NCI-H1417 (cell line): ENCODE measurements at places on chromosomes 11 and 22.

- DNase-seq = no peak
Measured at GRCh38 chr11:112632866-112633505, 328.2 kb upstream of the NCAM1 start.

DNA sequence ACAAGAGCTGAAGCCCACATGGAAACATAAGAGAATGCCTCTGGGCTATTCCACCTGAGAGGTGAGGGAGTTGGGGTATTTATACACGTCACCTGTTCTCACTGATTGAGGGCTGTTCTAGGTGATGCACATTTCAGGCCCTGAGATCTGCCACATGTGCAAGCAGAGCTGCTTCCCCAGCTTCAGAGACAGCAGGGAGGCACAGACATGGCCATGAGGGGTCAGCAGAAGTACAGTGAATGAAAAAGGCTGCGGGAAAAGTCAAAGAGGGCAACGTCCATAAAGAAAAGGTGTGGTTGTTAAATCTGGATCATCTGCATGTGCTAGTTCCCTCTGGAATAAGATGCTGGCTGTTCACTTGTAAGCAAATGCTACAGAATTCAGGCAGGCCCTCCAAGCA is 75.4 kb downstream of the GAB4 start:
- DNase-seq = no peak

- DNase-seq = no peak
Measured at GRCh38 chr11:17405232-17406005, 17.0 kb upstream of the KCNJ11 start.

GRCh38 chr11:93295921-93296575 is 34.5 kb upstream of the DEUP1 start:
- no peak for DNase-seq

GRCh38 chr11:105929084-105929955 is 92.7 kb downstream of the MSANTD4 start:
- DNase-seq = no peak

DNA sequence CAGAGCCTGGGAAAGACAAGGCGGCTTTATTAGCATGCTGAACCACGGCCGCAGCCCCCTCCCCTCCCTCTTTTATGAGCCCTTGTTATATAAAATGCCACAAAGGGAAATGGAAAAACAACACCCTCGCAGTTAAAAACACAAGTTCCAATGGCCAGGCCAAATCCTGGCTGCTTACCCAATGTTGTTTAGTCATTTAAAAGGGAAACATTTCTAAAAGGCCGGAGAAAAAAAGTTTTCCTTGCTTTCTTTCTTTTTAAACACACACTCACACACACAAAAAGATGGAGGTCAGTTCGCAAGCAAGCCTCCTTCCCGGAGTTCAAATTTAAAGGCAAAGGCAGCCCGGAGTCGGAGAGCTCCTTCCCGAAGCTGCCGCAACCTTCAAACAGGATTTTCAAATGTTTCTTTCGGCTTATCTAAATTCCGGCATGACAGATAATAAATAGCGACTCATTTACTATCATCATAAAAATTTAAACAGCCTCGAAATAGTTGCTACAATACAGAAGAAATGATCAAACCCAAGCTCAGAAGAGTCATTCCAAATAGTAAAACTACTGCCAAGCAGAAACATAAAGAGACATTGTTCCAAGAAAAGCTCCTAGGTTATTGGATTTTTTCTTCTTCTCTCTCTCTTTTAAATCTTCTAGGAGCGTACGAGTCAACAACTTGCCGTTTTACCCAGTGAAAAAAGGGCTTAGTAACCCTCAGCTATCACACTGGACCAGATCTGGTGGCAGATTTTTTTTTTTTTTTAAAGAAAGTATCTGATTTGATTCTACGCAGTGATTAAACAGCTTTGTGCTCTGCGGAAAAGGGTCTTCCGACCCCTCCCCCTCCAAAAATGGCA is 3.5 kb downstream of the PHF21B start:
- no peak for DNase-seq

DNA sequence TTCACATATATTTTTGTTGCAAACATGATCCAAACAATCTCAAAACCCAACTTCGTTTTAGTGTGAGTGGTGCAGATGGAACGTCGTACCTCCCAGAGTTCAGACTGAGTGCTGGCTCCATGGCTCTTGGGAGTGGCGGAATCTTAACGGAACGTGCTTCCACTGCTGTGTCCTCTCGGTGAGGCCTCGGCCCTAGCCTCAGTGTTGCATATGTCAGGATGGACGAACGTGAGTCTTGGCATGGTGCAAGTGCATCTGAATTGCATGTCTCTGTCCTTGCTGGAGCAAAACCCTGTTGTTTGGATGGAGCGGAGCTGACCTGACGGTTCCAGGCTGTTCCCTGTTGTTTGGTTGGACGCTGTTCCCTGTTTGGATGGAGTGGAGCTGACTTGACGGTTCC is 306.8 kb downstream of the TBC1D22A start:
- no peak for DNase-seq

GRCh38 chr22:19430890-19431541 is 517 bp downstream of the HIRA start:
- DNase-seq = peak; percentile 60

DNA sequence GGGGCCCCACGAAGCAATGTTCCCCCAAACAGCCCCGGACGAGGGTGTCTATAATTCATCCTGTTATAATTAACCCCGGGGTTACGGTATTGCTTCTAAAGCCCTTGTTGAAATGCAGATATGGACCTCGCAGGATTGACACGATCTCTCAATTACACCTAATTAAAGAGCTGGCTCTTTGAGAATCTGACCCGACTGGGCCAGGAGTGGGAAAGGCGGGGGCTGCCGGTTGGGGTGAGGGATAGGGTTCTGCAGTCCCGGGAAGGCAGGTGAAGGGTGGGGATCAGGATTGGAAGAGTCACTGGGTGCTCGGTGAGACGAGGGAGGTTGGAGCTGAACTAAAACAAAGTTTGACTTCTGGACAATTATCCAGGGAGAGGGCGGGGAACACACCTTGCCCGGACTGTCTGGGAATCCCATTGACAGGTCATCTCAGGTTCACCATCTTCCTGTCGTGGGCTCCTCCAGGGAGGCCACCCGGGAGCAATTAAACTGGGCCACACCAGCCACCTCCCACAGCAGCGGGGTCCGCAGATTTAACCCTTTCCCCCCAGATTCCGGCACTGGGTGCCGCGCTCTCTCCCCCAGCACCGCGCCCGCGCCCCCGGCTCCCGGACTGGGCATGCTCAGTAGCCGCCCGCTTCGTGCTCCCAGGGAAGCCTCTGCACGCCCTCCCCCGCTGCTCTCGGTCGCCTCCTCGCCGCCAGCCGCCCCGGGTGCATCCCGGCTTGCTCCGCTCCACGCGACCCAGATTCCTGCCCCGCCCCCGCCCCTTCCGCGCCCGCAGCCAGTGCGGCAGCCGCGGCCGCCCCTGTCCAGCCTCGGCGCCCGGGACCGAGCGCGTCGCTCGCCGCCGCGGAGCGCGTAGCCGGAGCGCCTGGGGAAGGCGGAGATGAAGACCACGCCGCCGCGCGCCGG is at the start of gene ELMOD1:
TSS of gene ELMOD1 (plus strand) at position 688 of the 918 bp plus-strand sequence. CDS start 27,043 bp downstream, outside the sequence.
- DNase-seq = peak; percentile 45

DNA sequence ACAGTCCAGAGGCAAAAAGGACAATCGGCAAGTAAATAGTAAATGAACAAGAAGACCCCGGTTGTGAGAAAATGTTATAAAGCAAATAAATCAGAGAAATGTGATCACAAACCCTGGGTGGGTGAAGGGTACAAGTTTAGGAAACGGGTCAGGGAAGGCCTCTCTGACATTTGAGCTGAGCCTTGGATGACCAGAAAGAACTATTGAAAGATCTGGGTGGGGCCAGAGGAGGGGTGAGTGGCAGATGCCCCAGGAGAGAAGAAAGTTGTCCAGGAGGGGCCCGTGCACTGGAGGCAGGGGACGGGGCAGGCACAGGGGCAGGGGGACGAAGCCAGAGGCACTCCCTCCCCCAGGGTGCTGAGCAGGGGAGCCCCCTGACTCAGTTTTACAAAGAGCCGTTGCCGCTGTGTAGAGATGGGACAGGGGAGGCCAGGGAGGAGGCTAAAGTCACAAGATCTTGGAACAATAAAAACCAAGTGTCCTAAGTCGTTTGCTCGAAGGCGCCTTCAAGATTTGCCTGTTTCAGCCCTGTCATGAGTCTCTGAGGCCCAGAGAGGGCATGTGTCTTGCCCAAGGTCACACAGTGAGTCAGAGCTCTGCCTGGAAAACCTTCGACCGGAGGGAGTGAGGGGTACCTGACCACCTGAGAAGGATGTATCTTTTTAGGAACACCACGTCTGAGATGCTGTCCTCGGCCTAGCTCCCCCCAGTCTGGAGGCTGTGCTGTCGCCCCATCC is 10.8 kb upstream of the PDGFB start:
- DNase-seq = no peak

- no peak for DNase-seq
Measured at GRCh38 chr11:501001-501682, 5.9 kb downstream of the RNH1 start.

DNA sequence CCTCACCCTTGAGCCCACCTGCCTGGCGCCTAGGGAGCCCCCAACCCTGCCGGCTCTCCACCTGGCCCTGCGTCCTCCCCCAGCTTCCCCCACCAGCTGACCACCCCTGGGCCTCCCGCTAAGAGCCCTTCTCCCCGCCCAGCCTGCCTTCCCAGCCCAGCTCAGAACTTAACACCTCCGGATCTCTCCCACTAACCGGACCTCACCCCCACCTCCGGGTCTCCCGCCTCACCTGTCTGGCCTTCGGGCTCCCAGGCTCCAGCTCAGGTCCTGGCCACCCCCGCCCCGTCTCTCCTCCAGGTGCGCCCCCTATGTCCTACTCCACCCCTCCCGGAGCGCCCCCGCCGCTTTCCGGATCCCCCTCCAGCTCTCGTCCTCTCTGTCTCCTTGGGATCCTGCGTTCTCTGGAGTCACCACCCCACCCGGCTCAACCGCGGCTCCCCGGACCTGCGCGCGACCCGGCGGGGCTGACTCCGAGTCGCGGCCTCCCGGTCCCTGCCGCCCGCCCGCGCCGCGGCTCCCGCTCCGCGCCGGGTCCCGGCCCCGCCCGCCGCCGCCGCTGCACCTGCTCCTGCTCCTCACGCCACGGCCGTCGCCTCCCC is at the start of gene KCNJ11:
TSS of gene KCNJ11 (minus strand) at position 51 of the 602 bp plus-strand sequence. CDS start 568 bp downstream, outside the sequence.
- DNase-seq = no peak

- no peak for DNase-seq
Measured at GRCh38 chr11:111731821-111732220, 34.4 kb downstream of the PPP2R1B start.

DNA sequence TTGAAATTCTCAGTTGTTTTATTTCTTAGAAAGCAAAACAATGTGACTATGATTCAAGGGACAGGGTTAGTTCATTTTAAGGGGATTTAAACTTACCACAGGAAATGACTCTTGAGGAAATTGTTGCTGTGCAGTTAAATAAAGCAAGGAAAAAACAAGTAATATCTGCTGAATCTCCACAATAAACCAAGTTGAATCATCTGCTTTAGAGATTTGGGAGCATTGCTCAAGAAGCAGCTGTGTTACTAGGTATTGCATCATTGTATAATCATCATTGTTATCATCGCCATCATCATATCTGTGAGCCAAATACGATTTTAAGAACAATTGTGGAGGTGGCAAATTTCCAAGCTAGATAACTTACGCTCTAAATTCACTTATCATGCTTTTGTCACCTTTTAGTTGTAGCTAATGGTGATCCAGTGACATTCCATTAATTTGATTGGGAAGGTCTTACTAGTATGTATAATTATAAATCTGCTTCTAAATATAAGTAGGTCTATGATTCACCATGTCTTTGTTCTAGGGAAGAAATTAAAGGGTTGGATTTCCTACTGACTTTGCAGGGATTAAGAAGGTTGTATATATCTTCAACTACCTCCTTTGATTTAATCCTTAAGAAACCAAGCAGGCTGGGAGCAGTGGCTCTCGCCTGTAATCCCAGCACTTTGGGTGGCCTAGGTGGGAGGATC is 19.9 kb downstream of the MMP10 start:
- DNase-seq = no peak

DNA sequence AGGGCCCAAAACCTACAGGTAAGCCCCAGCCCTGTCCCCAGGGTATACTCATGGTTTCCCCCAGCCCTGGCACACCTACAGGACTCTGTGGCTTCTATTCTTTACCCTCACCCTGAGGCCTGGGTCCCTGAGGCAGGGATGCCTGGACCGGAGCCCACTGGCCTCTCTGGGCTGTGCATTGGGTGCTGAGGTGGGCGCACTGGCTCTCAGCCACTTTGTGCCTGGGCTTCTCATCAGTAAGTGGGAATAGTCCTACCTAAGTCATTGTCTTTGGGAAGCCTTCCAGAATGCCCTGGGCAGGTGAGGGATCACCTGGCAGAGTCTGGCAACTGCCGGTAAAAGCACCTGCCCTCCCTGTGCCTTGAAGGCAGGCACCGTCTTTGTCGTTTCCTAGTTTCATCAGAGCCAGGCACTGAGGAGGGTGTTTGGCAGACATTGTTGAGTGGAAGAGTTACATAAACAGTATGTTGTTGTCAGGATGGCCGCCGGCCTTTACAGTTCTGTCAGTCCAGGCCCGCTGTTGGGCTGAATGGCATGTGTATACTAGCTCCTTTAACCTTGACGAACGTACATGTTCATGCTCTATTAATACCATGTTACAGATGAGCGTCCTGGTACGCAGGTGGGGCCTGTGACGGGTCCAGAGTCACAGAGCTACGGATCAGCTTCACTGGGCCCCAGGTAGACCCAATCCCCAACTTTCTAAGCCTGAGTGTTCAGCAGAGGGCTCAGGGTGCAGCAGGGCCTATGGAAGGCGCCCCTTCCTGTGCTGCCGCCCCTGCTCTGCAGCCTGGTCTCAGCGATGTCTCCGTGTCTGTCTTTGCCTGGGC is 23.0 kb downstream of the SHANK3 start:
- DNase-seq = no peak

DNA sequence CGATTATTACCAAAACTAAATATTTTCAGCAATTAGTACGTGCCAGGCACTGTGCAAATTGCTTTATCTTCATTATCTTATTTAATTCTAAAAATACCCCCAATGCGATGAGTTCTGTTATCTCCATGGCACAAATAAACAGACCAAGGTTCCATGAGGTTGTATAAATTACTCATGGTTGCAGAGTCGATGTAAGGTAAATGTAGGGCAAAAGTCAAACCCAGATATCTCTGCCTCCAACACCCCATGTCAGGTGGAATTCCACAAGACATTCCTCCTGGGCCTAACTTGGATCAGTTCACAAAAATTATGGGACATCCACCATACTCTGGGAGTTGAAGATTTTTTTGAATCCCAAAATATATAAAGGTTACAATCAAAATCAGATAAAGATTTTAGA is 43.7 kb downstream of the ISX start:
- DNase-seq = no peak

- no peak for DNase-seq
Measured at GRCh38 chr11:111764621-111765020, 1.6 kb downstream of the PPP2R1B start.

DNA sequence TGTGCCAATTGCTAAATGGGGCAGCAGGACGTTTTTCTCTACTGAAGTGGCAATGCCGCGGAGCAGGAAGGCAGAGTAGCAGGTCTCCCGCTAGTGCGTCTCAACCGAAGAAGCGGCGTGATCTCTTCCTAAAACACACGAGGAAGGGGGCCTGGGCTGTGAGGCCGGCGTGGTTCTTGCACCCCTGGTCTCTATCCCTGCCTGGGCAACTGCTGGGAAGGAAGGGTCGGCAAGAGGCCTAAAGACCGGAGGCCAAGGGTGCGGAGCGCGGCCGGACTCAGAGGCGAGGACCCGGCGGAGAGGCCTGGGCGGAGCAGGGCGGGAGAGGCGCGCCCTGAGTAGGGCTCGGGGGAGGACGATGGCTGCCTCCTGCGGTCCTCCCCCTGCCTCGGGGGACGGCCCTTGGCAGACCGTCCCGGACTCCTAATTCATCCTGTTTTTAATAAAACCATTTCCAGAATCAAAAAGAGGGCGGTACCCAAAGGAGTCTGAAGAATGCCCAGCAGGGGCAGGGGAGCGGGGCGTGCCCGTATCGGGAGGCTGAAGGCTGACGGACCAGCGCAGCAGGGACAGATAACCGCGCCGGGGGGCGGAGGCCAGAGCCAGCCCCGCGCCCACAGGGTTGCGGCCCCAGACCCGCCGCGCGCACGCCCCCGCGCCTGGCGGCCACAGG is 572 bp upstream of the APLP2 start:
- DNase-seq = peak; percentile 93
